ENCODE measurements at places on chromosomes 5 and 9.

DNA sequence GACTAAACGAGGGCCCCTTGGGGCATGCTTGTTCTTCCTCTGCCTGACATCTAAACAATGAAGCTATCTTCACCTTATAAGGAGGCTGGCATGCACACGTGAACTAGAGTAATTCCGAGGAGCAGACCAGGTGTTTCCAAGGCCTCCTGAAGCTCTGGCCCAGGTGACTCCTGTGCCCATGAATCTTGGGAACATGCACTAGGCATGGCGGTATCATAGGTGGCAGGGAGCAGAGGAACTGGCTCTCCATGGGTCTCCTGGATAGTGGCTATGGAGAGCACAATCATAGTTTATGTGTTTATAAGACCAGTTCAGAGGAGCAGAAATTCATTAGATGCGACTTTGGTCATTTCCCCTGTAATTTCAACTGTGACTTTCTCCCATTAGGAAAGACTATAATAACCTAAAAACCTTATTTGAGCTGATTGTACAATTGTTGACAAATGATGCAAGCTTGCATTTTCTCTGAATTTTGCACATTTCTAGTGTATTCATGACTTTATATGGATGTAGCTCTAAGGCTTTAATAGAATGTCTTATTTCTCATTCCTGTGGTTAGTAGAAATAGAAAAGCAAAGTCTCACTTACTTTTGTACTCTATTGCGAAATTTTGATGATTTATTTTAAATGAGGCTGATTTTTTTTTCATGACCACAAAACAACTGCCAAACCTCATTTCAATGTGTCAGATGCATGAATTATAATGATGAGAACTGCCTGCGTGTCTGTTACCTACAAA is 135.3 kb upstream of the RPS23 start:
- H3K36me3 ChIP-seq = no peaks in the 10 kb centered on the region
- no peak overlapping the region for H3K4me3 ChIP-seq
- H3K27ac ChIP-seq = no peak overlapping the region
- no peaks in the 10 kb centered on the region for H3K27me3 ChIP-seq
- H3K4me1 ChIP-seq = no peaks in the 10 kb centered on the region
- no peak for DNase-seq

GRCh38 chr5:150302301-150303069 is at the start of gene ARSI:
TSS of gene ARSI (minus strand) at chr5:150302905. CDS start at chr5:150302373, 532 bp downstream.
- no peak for DNase-seq
- peaks cover 3% of the 10 kb centered on the region for H3K36me3 ChIP-seq
- H3K4me1 ChIP-seq = peaks cover 49% of the 10 kb centered on the region
- peak within 1 kb of the TSS; percentile 45 for H3K4me3 ChIP-seq
- peaks cover 31% of the 10 kb centered on the region for H3K27me3 ChIP-seq

GRCh38 chr5:8457187-8458037 is 588.5 kb downstream of the MTRR start:
- no peaks in the 10 kb centered on the region for H3K27me3 ChIP-seq
- peak overlapping the region; percentile 55 for H3K4me3 ChIP-seq
- H3K27ac ChIP-seq = peak overlapping the region; percentile 75
- DNase-seq = peak; percentile 87
- H3K4me1 ChIP-seq = peaks cover 3% of the 10 kb centered on the region
- no peaks in the 10 kb centered on the region for H3K36me3 ChIP-seq

DNA sequence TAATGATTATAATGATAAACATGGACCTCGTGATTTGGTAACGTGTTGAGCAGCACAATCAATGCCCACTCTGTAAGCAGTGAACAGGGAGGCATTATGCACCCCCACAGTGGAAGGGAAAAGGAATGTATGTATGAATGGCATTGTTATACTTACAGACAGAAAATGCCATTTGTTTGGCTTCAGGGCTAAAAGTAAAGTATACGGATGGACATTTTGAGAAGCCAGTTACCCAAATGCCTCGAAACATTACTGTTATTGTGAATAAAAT is 260.2 kb upstream of the PPP1R2B start:
- DNase-seq = no peak
- no peak overlapping the region for H3K4me3 ChIP-seq
- H3K36me3 ChIP-seq = no peaks in the 10 kb centered on the region
- no peaks in the 10 kb centered on the region for H3K4me1 ChIP-seq

DNA sequence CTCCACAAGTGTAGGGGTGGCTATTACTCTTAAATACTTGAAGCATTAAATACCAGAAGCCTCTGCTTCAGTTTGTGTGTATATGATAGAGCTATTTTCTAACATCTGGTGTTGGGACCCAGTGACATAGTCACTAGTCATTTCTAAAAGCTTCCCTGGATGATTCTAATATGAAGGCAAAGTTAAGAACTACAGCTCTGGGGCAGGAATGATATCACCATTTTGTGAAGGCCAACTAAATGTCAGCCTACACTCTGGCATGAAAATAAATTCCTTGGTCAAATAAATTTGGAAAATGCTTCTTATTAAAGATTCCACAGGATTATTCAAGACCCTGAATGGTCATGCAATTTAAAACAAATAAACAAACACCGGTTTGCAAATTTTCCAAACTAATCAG is 197.7 kb downstream of the PLK2 start:
- DNase-seq = no peak
- H3K4me1 ChIP-seq = no peaks in the 10 kb centered on the region
- no peak overlapping the region for H3K4me3 ChIP-seq
- no peak overlapping the region for H3K27ac ChIP-seq
- H3K36me3 ChIP-seq = no peaks in the 10 kb centered on the region

GRCh38 chr5:118236108-118236849 is 752.1 kb downstream of the DTWD2 start:
- no peak overlapping the region for H3K4me3 ChIP-seq
- no peaks in the 10 kb centered on the region for H3K4me1 ChIP-seq
- no peaks in the 10 kb centered on the region for H3K27me3 ChIP-seq
- H3K27ac ChIP-seq = no peak overlapping the region
- no peak for DNase-seq

DNA sequence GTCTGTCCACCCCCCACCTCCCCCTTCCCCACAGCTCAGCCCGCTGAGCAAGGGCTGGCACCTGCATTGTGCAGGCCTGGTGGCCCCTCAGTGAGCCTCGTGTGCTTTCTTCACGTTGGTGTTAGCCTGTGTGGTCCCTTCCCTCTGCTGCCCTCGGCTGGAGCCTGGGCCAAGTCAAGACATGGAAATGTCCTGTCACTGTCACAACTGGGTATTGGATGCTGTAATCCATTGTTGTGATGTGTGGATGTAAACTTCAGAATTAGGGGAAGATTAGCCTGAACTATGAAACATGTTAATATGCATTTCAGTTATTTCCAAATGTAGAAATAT is 103.9 kb downstream of the TRIO start:
- peaks cover 54% of the 10 kb centered on the region for H3K4me1 ChIP-seq
- no peak overlapping the region for H3K27ac ChIP-seq
- H3K36me3 ChIP-seq = no peaks in the 10 kb centered on the region
- no peaks in the 10 kb centered on the region for H3K27me3 ChIP-seq

DNA sequence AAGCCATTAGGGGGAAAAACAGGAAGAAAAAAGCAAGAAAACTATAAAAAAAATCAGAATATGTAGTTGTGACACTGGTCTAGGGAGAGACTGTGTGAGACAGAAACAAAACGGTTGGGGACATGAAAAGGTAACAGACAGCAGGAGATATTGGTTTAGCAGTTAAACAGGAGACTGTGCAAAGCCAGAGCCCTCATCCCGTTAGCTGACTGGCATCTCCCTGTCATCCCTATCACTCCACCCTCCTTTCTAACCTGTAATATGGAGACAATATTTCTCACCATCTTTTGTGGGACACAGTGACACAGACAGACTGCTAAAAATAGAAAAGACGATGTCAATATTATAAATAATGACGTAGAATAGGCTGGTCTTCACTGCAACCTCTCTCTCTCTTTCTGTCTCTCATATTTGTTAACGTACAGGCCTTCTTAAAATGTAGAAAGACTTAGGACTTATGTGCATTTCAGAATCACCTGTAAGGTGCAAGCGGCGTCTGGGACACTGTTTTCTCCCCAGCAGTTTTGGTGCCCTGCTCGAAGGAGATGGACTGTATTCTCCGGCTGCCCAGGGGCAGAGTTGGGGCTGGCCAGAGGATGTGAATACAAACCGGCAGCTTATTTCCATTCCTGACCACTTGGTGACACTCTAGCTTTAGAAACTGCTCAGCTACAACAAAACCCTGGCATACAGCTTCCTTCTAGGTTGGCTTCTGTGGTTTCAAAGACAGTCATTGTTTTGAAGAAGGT is 190.6 kb downstream of the MAT2B start:
- DNase-seq = peak; percentile 74
- no peaks in the 10 kb centered on the region for H3K27me3 ChIP-seq
- H3K4me1 ChIP-seq = no peaks in the 10 kb centered on the region
- H3K27ac ChIP-seq = no peak overlapping the region
- no peak overlapping the region for H3K4me3 ChIP-seq
- no peaks in the 10 kb centered on the region for H3K36me3 ChIP-seq

GRCh38 chr5:27009540-27009915 is 28.9 kb downstream of the CDH9 start:
- no peak for DNase-seq
- no peak overlapping the region for H3K4me3 ChIP-seq
- H3K27ac ChIP-seq = no peak overlapping the region

- H3K36me3 ChIP-seq = peaks cover 46% of the 10 kb centered on the region
- H3K4me3 ChIP-seq = no peak overlapping the region
- H3K27ac ChIP-seq = peak overlapping the region; percentile 69
Observed at GRCh38 chr9:133934482-133935232, 57.5 kb downstream of the VAV2 start.

GRCh38 chr5:10726179-10726912 is 34.7 kb downstream of the DAP start:
- DNase-seq = no peak
- H3K27ac ChIP-seq = no peak overlapping the region
- H3K27me3 ChIP-seq = no peaks in the 10 kb centered on the region
- peaks cover 10% of the 10 kb centered on the region for H3K36me3 ChIP-seq
- H3K4me1 ChIP-seq = peaks cover 3% of the 10 kb centered on the region

DNA sequence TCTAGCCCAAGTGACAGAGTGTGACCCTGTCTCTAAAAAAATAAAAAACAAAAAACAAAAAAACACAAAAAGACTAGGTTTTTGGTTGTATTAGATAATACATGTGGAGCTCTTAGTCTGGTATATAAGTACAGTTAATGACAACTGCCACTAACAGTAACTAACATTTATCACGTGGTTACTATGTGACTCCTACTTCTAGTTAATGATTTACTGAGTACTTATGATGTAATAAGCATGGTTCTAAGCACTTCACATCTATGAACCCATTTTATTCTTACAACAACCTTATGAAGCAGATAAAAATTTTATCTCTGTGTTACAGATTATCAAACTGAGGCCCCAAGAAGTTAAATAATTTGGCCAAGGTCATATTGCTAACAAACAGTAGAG is 6.1 kb upstream of the TMEFF1 start:
- no peak overlapping the region for H3K27ac ChIP-seq
- no peaks in the 10 kb centered on the region for H3K4me1 ChIP-seq
- H3K4me3 ChIP-seq = no peak overlapping the region

DNA sequence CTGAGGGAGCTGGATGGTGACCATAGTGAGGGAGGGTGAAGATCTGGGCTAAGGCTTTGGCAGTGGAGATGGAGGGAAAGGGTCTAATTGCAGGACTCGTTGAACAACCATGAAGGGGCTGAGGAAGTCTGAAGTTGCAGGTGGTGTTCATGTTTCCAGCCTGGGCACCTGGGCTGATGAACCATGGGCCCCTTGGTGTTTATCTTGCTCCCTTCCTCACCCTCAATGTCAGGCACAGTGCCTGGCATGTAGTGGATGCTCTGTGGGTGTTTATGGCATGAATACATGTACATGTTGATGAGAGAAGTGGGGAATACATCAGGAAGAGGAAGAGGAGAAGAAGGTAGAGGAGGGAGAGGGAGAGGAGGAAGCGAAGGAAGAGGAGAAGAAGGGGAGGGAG is 31.3 kb upstream of the COL15A1 start:
- H3K27me3 ChIP-seq = no peaks in the 10 kb centered on the region
- DNase-seq = no peak
- H3K4me3 ChIP-seq = no peak overlapping the region
- H3K27ac ChIP-seq = no peak overlapping the region
- no peaks in the 10 kb centered on the region for H3K36me3 ChIP-seq
- H3K4me1 ChIP-seq = peaks cover 15% of the 10 kb centered on the region

GRCh38 chr9:137453643-137454081 is 5.5 kb downstream of the NSMF start:
- DNase-seq = no peak
- H3K4me1 ChIP-seq = peaks cover 77% of the 10 kb centered on the region
- peak overlapping the region; percentile 24 for H3K4me3 ChIP-seq

GRCh38 chr5:141518618-141519015 is 29.7 kb downstream of the PCDHGC5 start:
- peaks cover 15% of the 10 kb centered on the region for H3K36me3 ChIP-seq
- no peak overlapping the region for H3K4me3 ChIP-seq
- DNase-seq = no peak
- H3K27ac ChIP-seq = no peak overlapping the region
- H3K27me3 ChIP-seq = no peaks in the 10 kb centered on the region
- H3K4me1 ChIP-seq = peaks cover 42% of the 10 kb centered on the region

- no peak overlapping the region for H3K27ac ChIP-seq
- DNase-seq = no peak
- H3K4me3 ChIP-seq = no peak overlapping the region
- peaks cover 5% of the 10 kb centered on the region for H3K4me1 ChIP-seq
- no peaks in the 10 kb centered on the region for H3K27me3 ChIP-seq
Observed at GRCh38 chr5:14508046-14508445, 73.5 kb upstream of the OTULINL start.

DNA sequence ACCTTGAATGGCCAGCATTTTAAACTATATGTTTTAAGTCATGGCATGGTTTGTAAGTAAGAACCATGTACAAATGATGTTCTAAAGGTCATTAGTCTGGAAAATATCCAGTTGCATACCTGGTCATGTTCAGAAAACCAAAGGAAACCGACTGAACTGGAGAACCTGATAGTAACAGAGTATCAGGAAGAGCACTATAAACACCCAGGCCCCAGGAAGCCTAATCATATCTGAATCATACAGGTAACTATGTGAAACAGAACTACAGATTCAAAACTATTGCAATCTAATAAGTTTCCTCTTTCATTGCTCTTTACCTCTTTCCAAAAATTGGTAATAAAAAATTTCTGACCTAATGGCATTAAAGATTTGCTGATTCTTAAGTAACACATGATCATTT is 500.3 kb downstream of the ARHGEF28 start:
- peaks cover 17% of the 10 kb centered on the region for H3K4me1 ChIP-seq
- no peaks in the 10 kb centered on the region for H3K36me3 ChIP-seq
- DNase-seq = no peak
- H3K4me3 ChIP-seq = no peak overlapping the region

GRCh38 chr9:137126786-137127185 is 12.2 kb upstream of the GRIN1 start:
- H3K27me3 ChIP-seq = no peaks in the 10 kb centered on the region
- H3K4me1 ChIP-seq = peaks cover 30% of the 10 kb centered on the region
- peaks cover 4% of the 10 kb centered on the region for H3K36me3 ChIP-seq
- H3K4me3 ChIP-seq = no peak overlapping the region
- no peak for DNase-seq

- H3K4me1 ChIP-seq = peaks cover 15% of the 10 kb centered on the region
- H3K4me3 ChIP-seq = no peak overlapping the region
- DNase-seq = no peak
- no peak overlapping the region for H3K27ac ChIP-seq
- H3K27me3 ChIP-seq = no peaks in the 10 kb centered on the region
- no peaks in the 10 kb centered on the region for H3K36me3 ChIP-seq
Observed at GRCh38 chr5:171484460-171484899, 65.0 kb downstream of the FGF18 start.

GRCh38 chr5:93911609-93912008 is 170.2 kb upstream of the POU5F2 start:
- no peaks in the 10 kb centered on the region for H3K27me3 ChIP-seq
- no peaks in the 10 kb centered on the region for H3K4me1 ChIP-seq
- H3K36me3 ChIP-seq = no peaks in the 10 kb centered on the region
- no peak overlapping the region for H3K4me3 ChIP-seq
- no peak overlapping the region for H3K27ac ChIP-seq

GRCh38 chr9:95311961-95312360 is 5.5 kb downstream of the FANCC start:
- H3K36me3 ChIP-seq = peaks cover 3% of the 10 kb centered on the region
- no peak overlapping the region for H3K27ac ChIP-seq
- DNase-seq = no peak
- no peaks in the 10 kb centered on the region for H3K27me3 ChIP-seq

Measured in spinal cord (tissue), 10 donors.